ENCODE measurements at places on chromosomes 6 and 20.

DNA sequence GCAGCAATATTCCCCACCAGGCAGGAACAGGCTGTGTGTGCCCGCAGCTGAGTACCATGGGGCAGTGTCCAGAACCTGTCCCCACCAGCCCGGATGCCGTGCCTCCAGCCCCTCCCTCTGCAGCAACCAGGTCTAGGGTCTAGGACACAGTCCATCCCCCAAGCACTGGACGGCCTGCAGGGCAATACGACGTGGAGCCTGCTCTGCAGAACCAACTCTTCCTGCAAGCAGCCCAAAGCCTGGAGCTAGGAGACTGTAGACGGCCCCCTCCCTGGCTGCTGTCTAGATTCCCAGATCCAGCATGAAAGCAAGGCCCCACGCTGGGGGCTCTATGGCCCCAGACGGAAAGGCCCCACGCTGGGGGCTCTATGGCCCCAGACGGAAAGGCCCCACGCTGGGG, 128.2 kb upstream of the AFDN start:
- no peak for DNase-seq

GRCh38 chr6:160523223-160523622, 140.9 kb downstream of the LPA start:
- DNase-seq = no peak

GRCh38 chr20:4018023-4018748, 2.8 kb upstream of the RNF24 start:
- DNase-seq = no peak

DNA sequence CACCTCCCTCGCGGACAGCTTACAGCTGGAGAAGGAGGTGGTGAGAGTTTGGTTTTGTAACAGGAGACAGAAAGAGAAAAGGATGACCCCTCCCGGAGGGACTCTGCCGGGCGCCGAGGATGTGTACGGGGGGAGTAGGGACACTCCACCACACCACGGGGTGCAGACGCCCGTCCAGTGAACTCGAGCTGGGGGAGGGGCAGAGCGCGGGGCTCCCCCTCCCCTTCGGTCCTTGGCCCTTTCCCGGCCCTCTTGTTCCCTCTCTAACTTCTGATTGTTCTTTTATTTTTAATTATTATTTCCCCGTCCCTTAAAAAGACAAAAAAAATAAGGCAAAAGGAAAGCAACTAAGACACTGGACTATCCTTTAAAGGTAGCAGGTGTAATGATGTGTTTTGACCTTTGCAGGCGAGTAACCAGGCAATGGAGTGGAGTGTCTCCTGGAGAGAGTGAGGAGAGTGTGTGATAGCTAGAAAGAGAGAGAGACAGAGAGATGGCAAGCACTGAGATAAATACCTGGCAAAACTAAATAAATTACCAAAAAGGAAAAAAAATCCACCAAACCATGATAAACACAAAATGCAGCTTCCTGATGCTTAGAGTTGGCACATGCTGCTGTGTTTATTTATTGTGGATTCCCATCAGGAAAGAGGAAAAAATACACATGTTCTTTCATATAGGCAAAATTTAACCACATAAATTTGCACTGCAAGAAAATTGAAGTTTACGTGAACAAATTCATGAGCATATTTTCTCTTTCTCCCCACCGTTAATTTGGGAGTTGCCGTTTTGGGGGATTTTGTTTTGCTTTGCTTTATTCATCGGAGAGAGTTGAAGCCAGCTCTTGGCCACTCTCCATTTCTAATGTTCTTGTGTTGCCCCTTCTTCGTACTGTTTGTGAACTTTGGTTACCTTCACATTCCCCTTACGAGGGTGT, 1.9 kb downstream of the POU3F2 start:
- DNase-seq = no peak

DNA sequence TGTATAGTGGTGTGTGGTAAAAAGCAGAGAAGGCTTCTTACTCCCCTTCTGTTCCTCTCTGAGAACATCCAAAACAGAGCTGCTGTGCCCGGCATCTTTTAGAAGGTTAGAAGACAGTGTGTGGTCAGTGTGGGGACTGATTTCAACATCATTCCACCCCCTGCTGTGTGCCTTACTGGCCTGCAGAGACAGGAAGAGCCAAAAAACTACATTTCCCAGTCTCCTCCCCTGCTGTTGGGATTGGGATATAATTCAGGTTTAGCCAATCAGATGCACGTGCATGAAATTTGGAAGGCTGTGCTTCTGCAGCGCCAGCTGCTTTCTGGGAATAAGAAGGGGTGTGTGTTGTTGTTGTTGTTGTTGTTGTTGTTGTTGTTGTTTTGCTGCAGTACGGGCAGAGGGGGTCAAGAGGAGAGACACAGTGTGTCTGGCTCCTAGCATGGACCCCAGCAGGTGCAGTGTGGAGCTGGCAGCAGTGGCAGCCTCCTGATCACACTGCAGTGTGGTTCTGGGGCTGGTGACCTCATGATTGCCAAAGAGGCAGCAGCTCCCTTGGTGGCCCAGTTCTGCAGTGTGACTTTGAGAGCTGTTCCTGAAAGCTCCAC, 74.7 kb downstream of the MRPL14 start:
- peak; percentile 91 for DNase-seq

DNA sequence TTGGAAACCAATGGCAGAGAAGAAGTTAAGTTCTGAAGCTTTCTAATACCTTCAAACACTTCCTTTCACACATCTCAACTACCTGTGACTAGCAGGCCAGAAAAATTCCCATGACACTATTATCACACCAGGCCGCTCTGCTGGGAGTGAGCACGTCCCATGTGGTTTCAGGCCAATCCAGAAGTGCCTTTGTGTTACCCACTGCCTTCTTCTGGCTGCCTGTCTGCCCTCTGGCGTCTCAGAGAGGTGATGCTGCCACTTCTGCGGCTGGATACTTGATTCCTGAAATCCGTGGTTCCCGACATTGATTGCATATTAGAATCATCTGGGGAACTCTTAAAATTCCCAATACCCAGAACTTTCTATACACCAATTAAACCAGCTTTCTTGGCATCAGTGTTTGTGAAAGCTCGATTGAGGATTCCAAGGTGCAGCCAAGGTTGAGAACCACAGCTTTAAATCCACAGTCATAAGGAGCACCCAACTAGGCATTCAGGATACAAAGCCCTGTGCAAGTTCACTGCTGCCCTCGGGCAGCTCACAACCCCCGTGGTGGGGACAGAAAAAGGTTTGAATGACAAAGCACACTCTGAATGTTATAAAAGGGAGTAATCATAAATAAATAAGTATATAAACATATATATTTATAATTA, 65.6 kb downstream of the STMND1 start:
- peak; percentile 59 for DNase-seq

DNA sequence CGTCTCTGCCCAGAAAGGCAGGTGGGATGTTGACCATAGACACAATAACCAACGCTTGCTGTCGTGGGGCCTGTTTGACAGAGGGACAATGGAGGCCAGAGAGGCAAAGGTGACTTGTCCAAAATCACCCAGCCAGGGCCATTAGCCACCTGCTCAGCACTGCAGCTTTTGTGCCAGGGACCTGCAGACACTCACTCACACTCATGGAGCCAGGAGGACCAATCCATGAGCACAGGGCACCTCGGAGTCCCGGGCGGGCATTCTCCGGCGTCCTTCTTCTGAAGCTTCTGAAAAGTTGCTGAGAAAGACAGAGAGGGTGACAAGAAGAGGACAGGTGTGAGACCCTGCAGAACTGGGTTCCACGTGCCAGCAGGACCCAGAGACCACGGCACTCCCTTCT, 45.4 kb upstream of the SLCO4A1 start:
- no peak for DNase-seq

- no peak for DNase-seq
Measured at GRCh38 chr6:168915855-168916254, 337.8 kb downstream of the THBS2 start.

DNA sequence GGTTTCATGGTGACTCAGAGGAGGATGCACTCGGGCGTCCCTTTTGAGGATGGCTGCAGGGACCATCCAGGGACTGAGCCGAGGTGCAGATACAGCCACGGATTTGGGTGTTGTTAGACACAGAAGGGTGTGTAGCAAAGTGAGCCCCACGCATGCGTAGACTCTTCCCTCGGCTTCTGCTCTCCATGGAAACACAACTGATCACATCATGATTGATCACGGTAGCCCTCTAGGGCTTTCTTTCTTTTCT, 606 bp upstream of the ULBP1 start:
- no peak for DNase-seq

- DNase-seq = no peak
Measured at GRCh38 chr6:153994004-153994403, 45.0 kb upstream of the OPRM1 start.

GRCh38 chr20:42430598-42430997, 759.1 kb downstream of the PTPRT start:
- DNase-seq = no peak

DNA sequence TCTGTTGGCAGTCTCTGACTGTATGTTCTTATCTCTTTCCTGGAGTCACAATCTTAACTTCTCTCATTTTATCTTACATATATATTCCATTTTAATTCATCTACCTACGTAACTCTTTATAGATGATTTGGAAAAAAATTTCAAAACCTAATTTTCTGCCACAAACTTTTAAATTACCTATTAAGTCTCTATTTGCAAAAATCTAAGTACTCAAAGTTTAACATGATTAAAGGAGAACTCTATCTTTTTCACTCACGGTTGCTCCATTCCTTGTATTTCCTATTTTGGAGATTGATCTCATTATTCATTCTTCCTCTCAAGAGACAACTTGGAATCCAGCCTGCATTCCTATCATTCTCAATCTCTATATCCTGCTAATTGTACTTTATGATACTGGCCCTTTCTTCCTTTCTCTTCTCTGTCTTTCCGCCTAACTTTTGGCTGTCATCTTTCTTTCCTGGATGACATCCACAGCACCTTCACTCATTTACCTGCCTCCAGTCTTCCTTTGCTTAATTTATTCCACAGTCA, 1071.1 kb upstream of the CITED2 start:
- no peak for DNase-seq

GRCh38 chr6:16591396-16592222, 169.7 kb downstream of the ATXN1 start:
- no peak for DNase-seq

DNA sequence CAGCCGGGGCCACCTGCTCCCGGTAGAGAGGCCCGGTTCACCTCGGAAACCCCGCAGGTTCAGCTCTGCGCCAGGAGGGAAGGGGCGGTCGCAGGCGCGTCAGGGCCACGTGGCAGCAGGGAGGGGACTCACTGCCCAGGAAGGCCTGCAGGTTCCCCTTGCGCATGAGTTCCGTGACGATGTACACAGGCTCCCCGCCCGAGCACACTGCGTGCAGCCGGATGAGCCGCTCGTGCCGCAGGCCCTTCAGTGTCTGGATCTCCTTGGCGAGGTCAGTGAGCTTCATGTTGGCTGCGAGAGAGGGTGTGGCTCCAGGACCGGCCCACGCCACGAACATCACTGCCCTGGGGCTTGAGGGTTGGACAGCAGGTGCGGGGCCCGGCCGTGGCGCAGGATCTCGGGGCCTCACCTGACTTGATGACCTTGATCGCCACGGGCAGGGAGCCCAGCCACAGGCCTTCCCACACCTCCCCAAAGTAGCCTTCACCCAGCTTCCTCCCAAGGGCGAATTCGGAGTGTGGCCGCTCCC, 4.9 kb upstream of the PTK6 start:
- no peak for DNase-seq

GRCh38 chr6:69019832-69020231, 384.8 kb downstream of the ADGRB3 start:
- no peak for DNase-seq

- peak; percentile 45 for DNase-seq
Measured at GRCh38 chr6:54981647-54982046, 135.1 kb downstream of the FAM83B start.

GRCh38 chr6:56329271-56330050, 82.1 kb upstream of the COL21A1 start:
- DNase-seq = no peak

GRCh38 chr6:93516441-93516840, 97.1 kb upstream of the EPHA7 start:
- no peak for DNase-seq
